WERI-Rb-1 (cell line): ENCODE measurements at places on chromosomes 6 and 20.

GRCh38 chr6:152173957-152174356 is 366.5 kb downstream of the ESR1 start:
- no peak for DNase-seq

GRCh38 chr20:48400009-48400408 is 427.8 kb downstream of the PREX1 start:
- DNase-seq = no peak

GRCh38 chr20:48738399-48739304 is 89.1 kb downstream of the PREX1 start:
- DNase-seq = no peak

- no peak for DNase-seq
Measured at GRCh38 chr6:122734529-122735395, 44.8 kb upstream of the FABP7 start.

- no peak for DNase-seq
Measured at GRCh38 chr6:20463396-20463795, 61.7 kb downstream of the E2F3 start.

GRCh38 chr20:8764344-8764962 is 304.4 kb upstream of the PLCB4 start:
- DNase-seq = no peak

DNA sequence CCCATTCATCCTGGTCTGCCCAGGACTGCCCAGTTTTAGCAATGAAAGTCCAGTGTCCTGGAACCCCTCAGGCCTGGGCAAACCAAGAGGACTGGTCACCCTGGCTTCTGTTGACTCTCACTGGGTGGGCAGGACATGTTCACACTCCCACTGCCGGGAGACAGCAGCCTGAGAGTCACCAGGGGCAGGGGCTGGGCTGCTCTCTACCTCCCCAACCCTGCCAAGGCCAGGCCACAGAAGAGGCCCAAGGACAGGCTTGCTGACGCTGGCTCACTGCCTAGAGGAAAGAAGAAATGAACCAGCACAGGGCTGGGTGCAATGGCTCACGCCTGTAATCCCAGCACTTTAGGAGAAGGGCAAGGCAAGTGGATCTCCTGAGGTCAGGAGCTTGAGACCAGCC is 36.9 kb downstream of the C20orf203 start:
- no peak for DNase-seq

- no peak for DNase-seq
Measured at GRCh38 chr20:8414586-8415274, 282.7 kb downstream of the PLCB1 start.

- no peak for DNase-seq
Measured at GRCh38 chr6:109793792-109794191, 102.7 kb downstream of the FIG4 start.

DNA sequence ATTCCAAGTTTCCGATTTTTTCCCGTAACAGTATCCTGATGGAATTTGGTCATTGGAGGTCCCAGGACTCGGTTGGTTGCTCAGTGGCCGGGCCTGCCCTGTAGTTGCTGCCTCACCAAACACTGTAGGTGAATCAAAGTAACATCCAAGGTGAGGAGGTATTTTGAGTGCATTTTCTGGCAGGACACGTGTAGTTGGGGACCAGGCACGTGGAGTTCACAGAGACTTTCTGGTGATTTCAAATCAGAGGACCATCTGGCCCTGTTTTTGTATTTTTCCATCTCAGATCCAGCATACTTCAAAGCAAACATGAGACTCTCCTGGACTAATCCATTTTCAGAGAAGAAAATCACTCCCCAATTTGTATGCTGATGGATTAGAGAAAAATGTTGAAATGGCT is 9.9 kb upstream of the DTD1 start:
- no peak for DNase-seq

DNA sequence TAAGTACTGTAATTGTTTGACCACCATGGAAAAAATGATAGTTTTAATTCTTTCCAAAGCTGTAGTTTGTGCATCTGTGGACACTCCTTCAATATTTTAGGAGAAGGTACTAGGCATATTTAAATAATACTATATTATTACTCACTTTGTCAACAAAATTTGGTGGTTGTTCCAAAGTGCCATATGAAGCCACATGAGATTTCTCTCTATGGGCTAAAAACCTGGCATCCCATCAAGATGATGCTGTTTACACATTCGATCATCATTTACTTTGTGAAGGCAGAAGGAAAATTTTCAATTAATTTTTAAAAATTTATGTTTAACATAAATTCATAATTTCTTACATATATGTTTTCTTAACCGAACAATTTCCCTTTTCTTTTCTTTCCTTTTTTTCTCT is 502.6 kb upstream of the JAG1 start:
- no peak for DNase-seq

DNA sequence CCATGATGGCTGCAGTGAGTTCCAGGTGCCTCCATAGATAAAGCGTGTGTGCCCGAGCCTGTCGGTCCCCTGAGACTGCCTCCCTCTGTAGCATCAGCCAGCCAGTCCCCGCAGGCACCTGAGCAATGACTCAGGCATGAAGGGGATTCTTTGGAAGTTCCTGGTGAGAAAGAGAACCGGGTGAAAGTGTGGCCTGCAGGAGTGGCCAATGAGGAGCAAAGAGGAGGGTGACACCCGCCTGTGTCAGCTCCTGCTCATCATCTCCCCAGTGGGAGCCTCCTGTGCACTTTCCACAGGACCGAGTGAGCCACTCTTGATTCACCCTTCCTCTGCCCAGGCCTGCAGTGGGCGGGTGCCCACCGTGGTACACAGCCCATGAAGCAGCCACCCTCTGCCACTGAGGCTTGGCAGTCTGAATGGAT is 71.2 kb upstream of the PTPN1 start:
- no peak for DNase-seq

DNA sequence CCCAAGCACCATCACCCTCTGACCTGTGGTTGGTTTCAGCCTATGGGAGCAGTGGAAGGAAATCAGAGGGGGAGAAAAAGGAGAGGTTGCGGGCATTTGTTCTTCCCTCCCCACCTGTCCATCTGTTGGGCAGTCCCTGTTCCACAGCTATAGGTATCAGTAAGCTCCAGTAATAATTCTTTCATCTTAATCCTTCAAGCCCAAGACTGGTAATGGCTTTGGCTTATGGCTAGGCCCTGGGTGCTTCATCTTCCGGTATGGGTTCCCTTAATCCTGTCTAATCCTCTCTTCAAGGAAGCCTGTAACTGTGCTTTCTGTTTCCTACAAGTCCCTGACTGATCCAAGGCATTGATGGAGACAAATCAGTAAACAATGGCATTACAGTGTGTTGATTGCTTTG is 42.2 kb upstream of the STK35 start:
- DNase-seq = peak; percentile 83

GRCh38 chr6:38118791-38119365 is 299.4 kb downstream of the ZFAND3 start:
- no peak for DNase-seq

- no peak for DNase-seq
Measured at GRCh38 chr6:75656479-75656878, 54.8 kb downstream of the SENP6 start.

GRCh38 chr6:100803264-100804045 is 77.7 kb downstream of the ASCC3 start:
- DNase-seq = no peak

- no peak for DNase-seq
Measured at GRCh38 chr6:153564803-153565202, 433.7 kb upstream of the RGS17 start.

GRCh38 chr6:47238456-47238995 is 71.2 kb downstream of the TNFRSF21 start:
- DNase-seq = no peak

GRCh38 chr6:10269814-10270472 is 144.9 kb downstream of the TFAP2A start:
- no peak for DNase-seq

DNA sequence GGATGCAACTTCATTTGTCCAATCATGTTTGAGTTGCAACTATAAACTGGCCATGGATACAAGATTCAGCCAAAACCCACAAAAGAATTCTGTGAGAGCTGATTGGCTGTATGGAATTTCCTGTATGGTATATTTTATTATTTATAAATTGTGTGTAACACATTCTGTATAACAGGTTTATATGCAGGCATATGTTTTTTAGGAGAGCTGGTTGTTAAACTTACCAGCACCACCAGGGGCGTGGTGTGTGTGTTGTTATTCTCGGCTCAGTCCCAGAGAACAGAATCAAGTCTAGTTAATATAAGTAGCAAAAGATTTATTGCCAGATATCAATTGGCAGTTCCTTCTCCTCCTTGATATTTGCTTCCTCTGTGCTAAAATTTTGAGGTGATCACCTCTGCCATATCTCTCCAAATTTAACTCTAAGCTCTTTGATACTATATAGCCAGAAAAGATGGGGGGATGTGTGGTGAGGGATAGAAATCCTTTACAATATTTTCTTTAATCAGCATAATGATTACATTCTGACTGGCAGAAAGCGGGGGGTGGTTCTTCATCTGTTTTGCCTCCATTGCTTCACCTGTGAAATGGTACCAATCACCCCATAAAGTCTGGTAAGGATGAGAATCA is 22.9 kb downstream of the CNBD2 start:
- DNase-seq = peak; percentile 32

DNA sequence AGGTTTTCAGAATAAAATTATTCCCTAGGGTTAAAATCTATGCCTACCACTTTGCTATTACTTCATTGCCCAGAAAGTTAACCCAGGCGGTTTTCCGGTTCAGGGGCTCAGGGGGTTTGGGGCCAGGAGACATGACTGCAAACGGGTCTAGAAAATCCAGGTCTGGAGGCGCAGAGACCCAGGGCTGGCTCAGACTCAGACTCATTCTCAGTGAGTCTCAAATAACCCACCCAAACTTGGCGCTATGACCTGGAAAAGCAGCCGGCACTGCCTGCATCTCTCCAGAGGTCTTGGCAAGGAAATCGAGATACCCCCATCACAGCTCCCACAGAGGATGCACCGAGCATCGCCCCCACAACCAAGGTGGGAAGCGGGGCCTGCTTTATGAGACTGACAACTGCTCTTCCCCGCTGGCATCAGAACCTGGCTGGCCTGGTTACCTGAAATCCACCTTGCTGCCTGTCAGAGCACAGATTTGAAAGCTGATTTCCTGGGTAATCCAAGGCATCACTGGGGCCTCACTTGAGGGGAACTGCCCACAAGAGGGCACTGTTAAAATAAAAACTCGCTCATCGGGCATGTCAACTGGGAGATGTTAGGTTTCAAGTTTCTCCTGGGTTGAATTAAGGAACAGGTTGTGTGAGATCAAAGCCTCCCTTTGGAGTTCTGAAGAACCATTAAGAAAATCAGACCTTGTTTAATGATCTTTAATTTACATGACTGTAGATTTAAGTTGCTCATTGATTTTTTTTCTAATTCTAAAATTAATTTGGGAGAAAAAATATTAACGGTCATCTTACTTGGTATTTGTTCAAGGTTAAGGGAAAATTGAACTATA is 55.1 kb downstream of the KIF16B start:
- DNase-seq = peak; percentile 60

DNA sequence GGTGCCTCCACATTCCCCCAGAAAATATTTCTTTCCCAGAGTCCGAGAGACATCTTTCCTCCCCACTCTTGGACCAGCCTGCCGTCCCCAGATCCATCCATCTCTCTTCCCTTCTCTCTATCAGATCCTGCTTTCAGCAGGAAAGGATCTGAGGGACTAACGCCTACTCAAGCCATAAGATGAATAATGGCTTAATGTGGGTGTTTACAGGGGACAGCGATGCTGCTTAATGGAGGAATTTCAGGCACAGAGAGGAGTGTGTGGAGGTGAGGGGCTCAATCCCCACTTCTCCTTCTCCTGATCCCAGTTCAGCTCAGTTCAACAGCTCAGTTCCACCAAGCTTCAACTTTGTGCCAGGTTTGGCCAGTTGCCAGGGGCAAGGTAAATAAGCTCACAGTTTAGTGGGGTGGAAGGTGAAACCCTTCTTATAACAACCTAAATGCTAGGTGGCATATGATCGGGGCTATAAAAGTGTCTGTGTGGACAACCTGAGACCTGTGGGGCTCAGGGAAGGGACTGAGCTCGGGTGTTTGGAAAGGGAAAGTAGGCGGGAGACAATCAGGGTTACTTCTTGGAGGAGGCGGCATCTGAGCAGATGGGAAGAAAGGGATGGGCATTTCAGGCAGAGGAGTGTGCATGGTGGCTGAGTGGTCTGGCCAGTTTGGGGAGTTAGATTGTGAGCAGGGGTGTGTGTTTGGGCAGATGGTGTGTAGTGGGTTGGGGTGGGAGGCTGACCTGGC is 55.8 kb downstream of the CDH22 start:
- DNase-seq = no peak

DNA sequence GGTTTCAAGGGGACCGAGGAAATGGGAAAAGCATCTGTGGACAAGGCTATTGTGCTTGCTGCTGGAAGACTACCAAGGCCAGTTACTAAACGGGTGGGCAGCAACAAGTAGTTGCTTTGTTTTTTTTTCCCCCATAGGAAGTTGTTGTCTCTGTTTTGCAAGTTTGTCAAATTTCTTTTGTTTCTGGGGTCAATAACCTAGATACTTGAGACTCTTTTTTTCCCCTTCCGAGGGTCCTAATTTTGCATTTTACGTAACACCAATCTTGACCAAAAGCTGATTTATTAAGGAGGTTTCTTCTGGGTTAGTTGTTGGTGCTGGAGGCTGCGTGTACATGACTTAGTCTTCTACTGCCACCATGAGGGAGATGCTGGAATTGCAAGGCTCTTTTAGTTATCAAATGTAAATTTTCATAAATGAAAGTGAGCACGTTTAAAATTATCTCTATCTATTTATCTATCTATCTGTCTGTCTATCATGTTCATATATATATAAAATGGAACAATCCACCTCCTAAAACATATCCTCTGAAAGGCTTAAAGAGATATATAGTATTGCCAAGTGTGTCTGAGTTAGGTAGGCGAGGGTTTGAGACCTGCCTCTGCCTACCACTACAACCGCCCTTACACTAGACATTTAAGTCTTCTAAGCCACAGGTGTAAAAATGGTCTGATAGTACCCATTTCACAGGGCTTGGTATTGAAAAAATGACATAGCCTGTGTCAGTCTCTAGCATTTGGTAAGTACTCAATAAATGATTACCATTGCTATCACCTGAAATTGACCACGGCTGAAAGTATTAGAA is 60.2 kb downstream of the GCLC start:
- DNase-seq = peak; percentile 69

- DNase-seq = no peak
Measured at GRCh38 chr6:154543628-154544027, 33.1 kb upstream of the CNKSR3 start.

DNA sequence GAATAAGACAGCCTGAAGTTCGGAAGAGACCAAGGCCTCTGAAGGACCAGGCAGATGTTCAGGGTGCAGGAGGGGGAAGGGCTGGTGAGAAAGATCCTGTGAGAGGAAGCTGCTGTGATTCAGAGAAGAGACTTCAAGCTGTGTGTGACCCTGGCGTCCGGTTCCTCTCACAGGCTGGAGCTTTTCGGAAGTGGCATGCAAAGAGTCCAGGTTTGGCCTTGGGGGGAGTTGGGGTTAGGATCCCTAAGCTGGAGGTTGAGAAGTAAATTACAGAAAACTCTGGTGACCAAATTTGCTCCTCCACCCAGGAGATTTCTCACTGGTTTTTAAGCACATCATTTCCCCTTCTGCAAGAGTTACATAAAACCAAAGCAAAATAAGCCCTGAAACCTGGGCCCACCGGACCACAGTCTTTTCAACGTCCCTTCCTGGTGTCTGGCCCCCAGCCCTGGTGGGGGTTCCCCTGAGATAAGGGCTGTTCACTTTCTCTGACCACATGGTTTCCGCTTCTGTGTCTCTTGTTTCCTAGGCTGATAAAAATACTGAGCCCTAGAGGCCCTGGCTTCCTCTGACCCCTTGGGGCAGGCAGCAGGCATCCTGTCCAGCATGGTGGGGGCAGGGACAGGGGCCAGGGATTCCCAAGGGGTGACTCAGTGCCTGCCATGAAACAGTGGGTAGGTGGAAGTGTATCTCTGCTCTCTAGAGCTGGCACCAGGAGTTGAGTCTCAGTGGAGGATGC is 12.0 kb upstream of the LTA start:
- peak; percentile 45 for DNase-seq
